ENCODE measurements at places on chromosomes 6 and 20.

GRCh38 chr6:24010133-24010532 is 115.9 kb upstream of the NRSN1 start:
- DNase-seq, result no peak

- no peak for DNase-seq
These were observed 6.9 kb upstream of the RPS6KA2 start for GRCh38 chr6:166633732-166634535.

DNA sequence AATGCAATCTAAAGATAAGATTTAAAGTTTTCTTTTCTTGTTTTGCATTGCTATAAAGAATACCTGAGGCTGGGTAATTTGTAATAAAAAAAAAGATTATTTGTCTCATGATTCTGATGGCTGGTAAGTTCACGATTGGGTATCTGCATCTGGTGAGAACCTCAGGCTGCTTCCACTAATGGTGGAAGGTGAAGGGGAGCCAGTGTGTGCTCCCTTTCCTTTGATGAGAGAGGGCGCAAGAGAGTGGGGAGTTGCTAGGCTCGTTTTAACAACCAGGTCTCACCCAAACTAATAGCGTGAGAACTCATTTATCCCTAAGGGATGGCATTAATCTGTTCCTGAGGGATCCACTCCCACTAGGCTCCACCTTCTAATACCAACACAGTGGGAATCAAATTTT is 353.2 kb downstream of the BTBD3 start:
- no peak for DNase-seq

DNA sequence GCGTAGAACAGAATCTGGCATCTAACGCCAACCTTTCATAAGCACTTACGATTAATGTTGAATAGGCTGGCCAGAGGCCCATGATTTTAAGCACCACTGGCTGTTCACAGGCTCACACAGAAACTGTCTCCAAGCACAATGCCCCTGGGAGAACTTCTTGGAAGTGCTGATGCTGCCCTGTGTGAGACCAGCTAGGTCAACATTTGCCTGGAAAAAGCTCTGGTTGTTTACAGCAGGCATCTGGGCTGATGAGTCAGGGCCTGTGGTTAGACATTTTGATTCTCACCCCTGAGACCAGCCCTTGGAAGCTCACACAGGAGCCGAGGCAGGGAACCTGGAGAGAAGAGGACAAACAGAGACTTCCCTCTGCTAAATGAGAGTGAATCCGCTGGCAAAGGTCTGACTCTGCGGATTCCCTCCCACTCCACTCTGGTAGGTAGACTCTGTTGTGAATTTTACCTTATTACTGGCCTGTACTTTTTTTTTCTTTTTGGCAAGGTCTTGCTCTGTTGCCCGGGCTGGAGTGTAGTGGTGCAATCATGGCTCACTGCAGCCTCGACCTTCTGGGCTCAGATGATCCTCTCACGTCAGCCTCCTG is 6.8 kb upstream of the SULF2 start:
- no peak for DNase-seq

DNA sequence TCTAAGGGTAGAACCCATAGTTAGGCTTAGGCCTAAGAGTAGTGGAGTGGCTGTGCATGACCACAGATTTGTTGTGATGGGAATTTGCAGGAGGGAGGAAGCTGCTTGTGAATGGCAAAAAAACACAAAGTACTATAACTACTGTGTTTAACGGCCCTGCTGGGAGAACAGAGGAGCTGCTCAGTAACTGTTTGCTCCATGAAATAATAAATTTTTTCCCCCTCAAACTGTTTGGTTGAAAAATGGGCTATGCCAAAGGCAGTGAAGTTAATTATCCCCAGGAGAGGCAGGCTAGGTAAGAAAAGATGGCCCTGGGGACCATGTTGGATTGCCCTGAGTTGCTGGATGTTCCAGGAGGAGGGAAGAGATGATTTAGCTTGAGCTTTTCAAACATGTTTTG is 256.5 kb upstream of the PRND start:
- DNase-seq, result no peak

All from CD4-positive, alpha-beta T cell treated with Interleukin-17A for 4 hours (primary cell).